T-helper 2 cell (primary cell): ENCODE measurements at places on chromosomes 2 and 18.

- DNase-seq: no peak
Observed at GRCh38 chr2:98775146-98775986, 44.4 kb upstream of the MGAT4A start.

DNA sequence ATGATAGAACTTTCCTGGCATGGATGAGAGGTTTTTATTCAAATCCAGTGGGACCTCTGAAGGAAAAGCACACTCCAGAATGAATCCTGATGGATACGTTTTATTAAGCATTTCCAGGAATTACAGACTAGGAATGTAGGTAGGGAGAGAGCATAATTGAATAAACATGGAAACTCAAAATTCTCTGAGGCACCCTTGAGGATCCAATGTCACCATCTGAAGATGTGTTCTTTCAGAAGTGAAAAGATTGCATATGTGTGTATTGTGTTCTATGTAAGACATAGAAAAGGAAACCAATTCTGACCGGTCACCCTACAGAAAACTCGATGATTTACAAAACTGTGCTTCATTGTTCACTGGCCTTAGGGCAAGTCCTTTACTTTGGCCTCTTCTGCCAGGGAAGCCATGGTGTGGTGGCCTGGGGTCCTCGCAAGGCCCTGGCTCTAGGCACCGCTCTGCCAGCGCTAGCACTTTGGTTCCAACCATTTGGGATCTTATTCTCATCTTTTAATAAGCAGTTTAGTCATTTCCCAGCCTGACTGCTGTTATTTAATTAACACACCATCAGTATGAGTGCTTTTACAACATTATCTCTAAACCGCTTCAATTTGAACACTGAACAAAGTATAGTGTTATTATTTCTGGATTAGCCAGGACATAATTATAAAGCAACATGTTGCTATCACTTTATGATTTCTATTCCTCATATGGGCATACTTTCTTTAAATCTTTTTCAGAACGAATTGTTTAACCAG lies 4.5 kb upstream of the GKN1 start:
- DNase-seq: no peak

DNA sequence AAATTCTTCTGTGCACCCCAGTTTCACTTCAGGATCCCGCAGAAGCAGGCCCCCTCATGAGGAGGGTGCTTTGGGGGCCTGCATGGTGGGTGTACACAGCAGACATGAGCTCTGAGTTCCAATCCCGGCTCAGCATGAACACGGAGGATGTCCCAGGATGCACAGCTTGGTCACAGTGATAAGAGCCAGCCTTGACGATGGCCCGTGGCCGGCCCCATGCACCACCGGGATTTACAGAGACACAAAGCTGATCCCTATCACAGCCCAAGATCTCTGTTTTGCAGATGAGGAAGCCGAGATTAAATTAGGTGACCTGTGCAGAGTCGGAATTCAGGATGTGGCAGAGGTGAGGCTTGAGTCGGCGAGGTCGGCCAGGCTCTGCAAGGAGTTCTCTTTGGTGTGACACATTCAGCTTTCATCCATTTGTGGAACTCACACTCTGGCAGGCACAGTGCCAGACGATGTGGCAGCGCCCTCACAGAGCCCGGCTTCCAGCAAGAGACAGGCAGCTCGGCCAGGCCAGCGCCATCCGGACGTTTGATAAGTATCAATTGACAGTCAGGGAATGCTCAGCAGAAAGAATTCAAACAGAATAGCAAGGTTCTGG lies 456.3 kb upstream of the MYT1L start:
- DNase-seq: no peak

GRCh38 chr2:111618226-111618977 lies 265.6 kb downstream of the ANAPC1 start:
- DNase-seq: no peak

- DNase-seq: no peak
Observed at GRCh38 chr18:58235001-58235436, 191.0 kb downstream of the NEDD4L start.

DNA sequence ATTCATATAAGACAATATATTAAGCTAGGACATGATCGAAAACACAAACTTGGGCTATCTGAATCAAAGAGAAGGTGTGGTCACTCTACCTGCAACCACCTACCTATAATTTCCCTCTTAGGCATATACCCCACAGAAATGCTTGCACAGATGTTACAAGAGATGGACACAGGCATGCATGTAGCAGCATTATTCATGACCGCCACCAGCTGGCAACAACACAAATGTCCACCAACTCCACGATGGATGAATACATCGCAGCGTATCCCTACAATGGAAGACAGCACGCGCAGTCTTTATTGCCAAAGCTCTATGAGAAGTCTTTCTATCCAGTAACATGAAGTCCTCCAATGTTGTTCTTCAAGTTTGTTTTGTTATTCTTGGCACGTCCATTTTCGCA lies 90.8 kb downstream of the ARL4C start:
- no peak for DNase-seq

- DNase-seq: peak; percentile 61
Observed at GRCh38 chr2:189783451-189783926, 650 bp downstream of the ORMDL1 start.

- no peak for DNase-seq
Observed at GRCh38 chr18:4106407-4107033, 348.6 kb downstream of the DLGAP1 start.

GRCh38 chr18:74291472-74291770 lies 342 bp downstream of the CYB5A start:
- DNase-seq: no peak

- DNase-seq: no peak
Observed at GRCh38 chr2:79393107-79393685, 119.7 kb upstream of the CTNNA2 start.

DNA sequence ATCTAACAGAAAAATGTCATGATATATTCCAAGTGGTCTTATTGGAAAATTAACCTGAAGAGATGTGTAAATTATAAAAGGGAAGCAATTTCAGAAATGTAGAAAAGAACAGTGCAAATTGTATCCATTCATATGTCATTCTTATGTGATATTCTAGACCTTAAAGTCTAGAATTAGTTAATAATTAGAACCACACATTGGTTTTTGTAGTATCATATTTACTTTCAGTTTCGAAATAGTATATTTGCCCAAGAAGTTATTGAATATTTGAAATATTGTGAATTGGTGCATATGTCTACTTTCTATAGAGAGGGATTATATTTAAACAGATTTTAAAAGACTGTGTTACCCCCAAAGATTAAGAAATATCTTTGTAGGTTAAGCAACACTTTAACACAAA lies 1348.6 kb upstream of the ACVR2A start:
- no peak for DNase-seq

- no peak for DNase-seq
Observed at GRCh38 chr2:64457524-64457923, 3.6 kb downstream of the LGALSL start.

GRCh38 chr2:40642726-40643125 lies 190.8 kb upstream of the SLC8A1 start:
- no peak for DNase-seq

- no peak for DNase-seq
Observed at GRCh38 chr2:239729681-239730566, 295.2 kb downstream of the NDUFA10 start.

DNA sequence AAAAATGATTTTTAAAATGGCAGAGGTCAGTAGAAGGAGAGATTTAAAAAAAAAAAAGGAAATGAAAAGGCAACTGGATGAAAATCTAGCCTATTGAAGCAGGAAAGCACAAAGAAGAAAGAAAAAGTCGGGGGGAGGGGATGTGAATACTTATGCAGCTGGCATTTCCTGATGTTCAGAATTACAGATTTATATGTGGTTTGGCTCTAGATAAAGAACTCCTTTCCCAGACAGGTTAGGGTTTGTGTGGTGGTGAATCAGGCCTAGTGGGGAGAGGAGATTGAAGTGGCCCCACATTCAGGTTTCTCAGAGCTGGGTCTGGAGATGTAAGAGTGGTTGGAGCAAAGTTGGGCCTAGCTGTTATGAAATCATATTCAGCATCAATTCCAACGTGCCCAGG lies 394.4 kb downstream of the FIGN start:
- no peak for DNase-seq

DNA sequence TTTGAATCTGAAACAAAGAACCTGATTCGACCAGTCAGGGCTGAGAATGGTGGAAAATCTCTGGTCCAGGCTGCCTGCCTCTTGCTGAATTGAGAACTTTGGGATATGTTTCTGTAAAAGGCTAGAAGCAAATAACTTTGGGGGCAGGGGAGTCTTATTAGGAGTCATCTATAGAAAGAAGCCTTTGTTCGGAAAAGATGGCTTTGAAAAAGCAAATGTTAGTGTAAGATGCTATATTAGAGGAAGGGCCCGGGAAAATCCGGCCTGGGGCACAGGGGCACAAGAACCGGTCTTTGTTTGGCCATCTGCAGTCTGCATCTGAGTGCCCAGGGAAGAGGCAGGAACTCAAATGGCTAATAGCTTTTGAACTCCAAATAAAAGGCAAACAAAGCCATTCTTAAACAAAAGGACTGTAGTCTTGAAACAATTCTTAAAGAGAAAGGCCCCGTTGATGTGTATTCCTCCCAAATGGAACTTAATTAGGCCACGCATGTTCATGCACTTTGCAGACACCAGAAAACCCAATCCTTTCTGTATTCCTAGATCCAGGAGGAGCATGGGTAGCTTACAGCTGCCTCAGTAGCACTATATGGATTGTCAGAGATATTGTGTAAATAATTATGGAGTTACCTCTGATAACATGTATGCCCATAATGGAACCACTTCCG lies 180.0 kb upstream of the ARL4C start:
- no peak for DNase-seq

DNA sequence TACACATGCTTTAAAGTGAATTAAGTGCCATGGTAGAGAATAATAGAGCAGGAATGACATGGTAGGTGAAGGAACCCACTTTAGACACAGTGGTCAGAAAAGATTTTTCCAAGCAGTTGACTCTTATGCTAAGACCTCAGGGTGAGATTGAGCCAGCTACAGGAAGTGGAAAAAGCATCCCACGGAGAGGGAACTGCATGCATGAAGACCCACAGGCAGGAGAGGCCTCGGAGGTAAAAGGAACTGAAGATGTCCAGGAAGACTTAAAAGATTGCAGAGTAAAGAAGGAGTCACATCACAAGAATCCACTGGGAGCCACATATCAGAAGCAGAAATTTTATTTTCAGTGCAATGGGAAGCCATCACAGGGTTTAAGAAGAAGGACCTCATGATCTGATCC lies 499.2 kb upstream of the FAM98A start:
- no peak for DNase-seq

GRCh38 chr2:120289221-120289906 lies 36.7 kb downstream of the RALB start:
- DNase-seq: no peak

DNA sequence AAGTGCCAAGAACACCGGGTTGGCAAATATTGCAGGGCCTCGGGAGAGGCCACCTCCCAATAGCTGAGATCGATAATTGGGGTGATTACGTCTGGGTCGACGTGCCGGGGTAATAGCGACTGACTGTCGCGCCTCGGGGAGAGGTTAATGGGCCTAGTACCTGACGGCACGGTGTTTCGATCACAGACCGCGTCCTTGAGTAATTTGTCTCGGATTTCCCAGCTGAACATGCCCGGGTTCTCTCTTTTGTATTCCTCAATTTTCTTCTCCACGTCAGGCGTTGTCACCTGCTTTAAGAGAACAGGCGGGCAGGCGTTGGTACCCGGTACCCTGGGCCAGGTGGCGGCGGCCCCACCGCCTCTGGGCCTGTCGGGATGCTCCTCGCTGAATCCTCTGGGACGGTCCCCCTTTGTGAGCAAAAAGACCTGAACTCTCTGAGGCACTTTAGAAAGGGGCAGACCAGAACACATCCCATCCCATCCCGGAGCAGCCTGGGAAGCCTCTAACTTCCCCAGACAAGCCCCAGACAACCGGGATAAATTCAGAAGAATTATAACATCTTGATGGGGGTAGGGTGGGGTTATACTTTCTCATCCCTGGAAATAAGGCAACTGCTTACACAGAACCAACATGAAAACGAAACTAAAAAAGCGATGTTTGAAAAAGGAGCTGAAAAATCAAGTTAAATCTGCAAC lies 3.3 kb downstream of the PAX3 start:
- no peak for DNase-seq

GRCh38 chr2:203761121-203761520 lies 54.7 kb downstream of the CD28 start:
- DNase-seq: no peak

GRCh38 chr2:85133751-85134254 lies 611 bp downstream of the TCF7L1 start:
- peak; percentile 8 for DNase-seq

- no peak for DNase-seq
Observed at GRCh38 chr2:201644001-201644400, 698 bp upstream of the TMEM237 start.

GRCh38 chr2:48914477-48915089 lies 159.1 kb upstream of the LHCGR start:
- no peak for DNase-seq

DNA sequence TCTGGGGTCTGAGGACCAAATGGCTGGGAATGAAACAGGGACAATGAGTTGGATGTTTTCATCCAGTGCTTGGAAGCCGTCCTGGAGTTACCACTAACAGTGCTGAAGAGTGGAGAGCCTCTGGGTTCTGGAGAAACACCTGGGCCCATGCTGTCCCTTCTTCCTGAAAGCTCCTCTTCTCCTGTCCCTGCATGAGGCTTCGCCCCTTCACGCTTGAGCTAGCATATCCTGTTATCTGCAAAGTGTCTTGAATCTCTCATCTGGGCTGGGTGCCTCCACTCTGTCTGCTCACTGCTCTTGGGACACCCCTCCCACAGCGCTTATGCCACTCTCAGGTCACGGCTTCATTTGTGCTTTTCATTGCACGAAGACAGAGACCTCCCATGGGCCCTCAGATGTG lies 154.5 kb downstream of the MYCN start:
- no peak for DNase-seq

- DNase-seq: no peak
Observed at GRCh38 chr2:135942936-135943688, 42.3 kb downstream of the DARS1 start.

DNA sequence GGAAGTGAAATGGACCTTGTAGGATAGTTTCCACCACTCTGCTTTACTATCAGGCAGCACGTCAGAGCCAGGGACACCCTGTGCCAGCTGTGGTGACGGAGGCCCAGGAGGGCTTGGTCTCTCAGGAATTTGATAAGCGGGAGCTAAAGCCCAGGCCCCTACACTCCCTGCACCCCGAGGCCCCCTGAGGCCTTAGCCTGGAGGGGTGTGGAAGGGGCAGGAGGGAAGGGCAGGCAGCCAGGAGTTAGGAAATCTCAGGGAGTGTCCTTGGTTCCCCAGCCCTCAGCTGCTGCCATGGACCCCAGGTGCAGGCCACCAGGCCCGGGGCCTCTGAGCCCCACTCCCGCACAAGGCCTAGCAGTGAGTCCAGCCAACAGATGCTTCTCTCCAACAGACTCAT lies 38.2 kb downstream of the PDIA6 start:
- DNase-seq: no peak

DNA sequence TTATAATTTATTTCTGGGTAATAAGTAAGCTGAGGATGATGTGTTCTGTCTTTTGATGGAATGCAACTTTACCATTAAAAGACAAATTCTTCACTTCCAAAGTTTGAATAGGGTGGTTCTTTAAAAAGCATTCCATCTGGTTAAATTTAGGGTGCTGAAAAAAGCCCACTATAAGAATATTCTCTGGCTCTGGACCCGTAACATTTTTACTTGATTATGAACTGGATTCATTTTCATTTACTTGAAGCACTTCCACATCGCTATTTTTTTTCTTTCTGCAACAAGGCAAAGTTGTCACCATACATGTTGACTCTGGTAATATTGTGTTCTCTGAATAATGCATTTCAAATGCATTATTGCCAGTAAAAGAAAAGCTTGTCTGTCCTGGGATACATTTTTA lies 344.6 kb downstream of the SATB2 start:
- no peak for DNase-seq

GRCh38 chr2:43044093-43044681 lies 182.2 kb downstream of the ZFP36L2 start:
- no peak for DNase-seq
